Activated naive CD4-positive, alpha-beta T cell treated with Interleukin-2 at 50 U/mL for 16 hours (primary cell): ENCODE measurements at places on chromosomes 2 and 18.

GRCh38 chr18:60197671-60198462 is 174.7 kb downstream of the MC4R start:
- no peak for DNase-seq

- DNase-seq, result no peak
These were observed 159.5 kb upstream of the NDUFV2 start for GRCh38 chr18:8942909-8943545.

DNA sequence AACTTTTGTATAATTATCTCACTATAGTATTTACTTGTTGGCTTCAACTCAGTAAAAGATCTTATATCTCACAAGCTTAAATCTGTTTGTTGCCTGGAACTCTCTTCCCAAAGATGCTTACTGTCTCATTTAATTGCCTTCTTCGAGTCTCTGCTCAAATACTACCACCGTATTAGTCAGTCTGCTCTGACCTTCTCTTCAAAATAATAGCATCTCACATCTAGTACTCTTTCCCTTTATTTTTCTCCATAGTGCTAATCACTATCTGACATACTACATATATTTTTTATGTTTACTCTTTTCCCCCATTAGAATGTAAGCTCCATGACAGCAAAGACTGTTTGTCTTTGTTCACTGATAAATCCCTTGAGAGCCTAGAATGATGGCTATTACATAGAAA is 10.6 kb upstream of the MPP4 start:
- no peak for DNase-seq

DNA sequence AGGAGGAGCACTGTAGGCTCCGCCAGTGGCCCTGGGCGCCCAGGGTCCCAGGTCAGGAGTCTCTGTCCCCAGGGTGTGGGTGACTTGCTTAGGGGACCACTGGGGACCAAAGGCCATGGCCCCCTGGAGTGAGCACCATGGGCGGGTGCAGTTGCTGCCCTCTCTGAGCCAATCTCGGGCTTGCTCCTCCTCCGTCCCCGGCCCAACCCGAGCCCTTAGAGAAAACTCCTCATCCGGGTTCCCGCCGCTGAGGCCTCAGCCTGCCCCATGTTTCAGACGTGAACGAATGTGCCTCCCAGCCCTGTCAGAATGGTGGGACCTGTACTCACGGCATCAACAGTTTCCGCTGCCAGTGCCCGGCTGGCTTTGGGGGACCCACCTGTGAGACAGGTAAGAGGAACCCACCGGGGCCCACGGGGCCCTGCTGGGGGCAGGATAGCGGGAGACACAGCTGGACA is 38.6 kb downstream of the SNED1 start:
- peak; percentile 23 for DNase-seq

GRCh38 chr2:164816046-164816445 is 25.6 kb downstream of the COBLL1 start:
- DNase-seq, result no peak

- no peak for DNase-seq
These were observed 35.3 kb downstream of the MYCN start for GRCh38 chr2:15975676-15976075.

- peak; percentile 76 for DNase-seq
These were observed 32.8 kb upstream of the SLC14A1 start for GRCh38 chr18:45690975-45691815.

GRCh38 chr2:190334479-190335224 is 8.7 kb upstream of the INPP1 start:
- DNase-seq, result no peak

DNA sequence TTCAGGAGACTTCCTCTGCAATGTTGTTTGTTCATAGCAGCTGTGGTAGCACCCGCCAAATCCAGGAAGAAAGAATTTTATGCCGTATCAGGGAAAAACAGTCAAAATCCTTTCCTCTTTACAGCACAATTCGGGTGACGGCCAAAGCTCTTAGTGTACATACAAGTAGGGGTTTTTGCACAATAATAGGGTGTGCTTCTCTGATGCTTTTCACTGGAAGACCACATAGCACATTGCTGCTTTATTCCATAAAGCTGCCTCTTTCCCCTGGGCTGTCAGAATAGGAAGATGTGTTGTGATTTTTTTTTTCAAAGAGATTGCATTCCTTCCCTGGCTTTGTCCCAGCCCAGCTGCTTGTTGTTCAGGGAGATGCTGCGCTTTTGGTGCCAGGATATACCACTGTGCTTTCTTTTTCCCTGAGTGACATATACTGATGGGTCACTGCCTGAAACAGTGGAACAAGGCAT is 27.2 kb upstream of the LANCL1 start:
- DNase-seq, result no peak

DNA sequence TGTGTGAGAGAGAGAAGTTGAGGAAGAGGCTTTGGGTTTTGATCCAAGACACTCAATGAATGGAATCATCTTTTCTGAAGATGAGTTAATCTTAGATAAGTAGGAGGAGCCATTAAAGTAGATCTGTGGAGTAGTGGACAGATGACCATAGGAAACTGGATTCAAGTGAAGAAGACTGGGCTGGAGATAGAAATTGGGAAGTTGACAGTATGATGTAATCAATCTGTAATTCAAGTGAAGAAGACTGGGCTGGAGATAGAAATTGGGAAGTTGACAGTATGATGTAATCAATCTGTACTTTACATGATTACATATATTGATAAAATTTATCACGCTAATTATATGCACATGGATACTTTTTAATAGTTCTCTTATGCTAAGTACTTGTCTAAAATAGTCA is 92.8 kb downstream of the PHLPP1 start:
- no peak for DNase-seq

GRCh38 chr18:39460136-39460535 is 1894.5 kb upstream of the CELF4 start:
- DNase-seq, result no peak

DNA sequence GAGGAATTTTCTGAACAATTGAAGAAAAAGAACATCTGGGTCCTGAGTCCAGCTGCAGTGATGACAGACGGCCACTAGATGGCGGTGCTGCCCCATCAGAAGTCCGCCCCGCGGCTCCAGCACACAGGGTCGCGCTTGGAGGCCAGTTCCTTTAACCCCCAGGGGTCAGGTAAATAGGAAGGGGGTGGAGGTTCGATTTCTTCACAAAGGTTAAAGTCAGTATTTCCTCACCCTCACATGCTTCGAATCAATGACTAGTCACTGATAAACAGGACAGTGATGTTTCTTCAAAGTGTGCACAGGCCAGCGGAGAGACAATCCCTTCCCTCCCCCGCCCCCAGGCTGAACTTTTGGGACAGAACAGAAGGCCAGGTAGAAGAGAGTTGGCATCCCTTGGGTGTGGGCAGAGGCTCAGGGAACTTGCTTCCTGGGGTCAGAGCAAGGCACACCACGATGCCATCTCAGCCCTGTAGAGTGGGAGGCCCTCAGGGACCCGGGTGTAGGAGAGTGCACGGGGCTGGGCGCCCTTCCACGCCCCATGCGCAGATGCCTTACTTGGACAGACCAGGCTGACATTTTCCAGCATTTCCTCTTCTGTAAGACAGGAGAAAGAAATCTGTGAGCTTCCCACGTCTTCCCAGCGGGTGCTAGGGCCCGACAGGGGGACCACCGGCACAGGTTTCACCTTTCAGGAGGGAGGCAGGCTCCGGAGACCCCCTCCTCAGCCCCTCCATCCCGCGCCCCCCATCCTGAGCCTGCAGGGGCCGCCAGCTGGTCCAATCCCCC is 722 bp downstream of the APOB start:
- DNase-seq, result peak; percentile 59

- no peak for DNase-seq
These were observed 385.2 kb downstream of the RIT2 start for GRCh38 chr18:42730272-42730671.

DNA sequence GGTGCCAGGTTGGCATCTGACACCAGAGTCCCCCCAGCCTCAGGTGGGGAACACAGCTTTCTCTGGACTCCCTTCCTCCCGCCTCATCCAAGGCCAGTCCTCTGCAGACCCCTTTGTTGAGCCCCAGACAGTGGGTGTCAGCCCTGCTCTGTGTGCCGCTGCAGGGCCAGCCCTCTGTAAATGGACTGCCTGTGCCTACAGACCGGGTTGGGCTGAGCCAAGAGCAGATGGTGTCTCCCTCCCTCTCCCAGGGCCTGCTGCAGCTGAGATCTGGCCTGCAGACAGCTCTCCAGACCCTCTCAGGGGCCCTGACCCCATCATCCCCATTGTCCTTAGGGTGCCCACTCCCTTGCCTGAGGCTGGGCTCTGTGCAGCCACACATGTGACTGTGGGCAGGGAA is 160.8 kb downstream of the KLHL29 start:
- no peak for DNase-seq

DNA sequence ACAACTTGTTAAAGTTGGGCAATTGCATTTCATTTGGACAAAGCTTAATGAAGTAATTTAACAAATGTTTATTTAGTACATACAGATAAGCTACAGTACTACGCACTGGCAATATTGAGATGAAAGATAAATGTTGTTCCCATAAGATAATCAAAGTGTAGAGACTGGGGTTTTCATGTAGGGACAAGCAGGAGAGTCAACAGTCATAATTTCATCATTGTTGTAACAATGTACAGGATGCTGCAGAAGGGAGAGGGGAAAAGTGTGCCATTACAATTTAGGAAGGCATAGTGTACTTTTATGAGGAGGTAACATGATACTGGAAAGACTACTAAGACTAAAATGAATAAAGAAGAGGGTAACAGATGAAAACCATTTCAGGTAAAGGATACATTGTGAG is 441.6 kb downstream of the ERBB4 start:
- no peak for DNase-seq

DNA sequence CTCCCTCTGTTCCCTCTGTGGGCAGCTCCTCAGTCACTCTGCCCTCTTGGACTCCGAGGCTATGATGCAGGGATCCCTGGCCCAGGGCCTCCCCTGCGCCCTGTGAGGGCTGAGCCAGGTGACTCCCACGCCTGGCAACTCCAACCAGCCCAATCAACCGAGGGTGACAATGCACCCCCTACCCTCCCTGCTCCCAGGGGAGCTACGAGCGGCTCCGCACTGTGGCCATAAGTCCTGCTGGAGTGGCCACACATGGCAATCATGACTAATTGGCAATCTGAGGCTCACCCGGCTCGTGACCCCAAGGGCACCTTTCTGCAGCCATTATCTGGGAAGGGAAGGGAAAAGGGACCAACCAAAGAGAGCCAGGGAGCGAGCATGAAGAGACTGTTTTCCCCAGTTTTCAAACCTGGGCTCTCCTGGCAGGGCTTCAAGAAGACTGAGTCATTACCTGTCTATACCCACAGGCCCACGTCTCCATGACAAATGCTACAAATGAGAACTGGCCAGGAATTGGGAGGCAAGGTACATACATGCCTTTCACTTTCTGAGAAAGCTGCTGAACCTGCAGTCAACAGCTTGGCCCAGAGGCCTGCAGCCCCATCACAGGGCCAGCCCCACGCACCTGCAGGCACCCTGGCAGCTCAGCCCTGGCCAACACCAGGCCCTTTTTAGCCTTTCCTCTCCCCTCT is 45.1 kb downstream of the RPL31 start:
- DNase-seq, result no peak

GRCh38 chr2:186822323-186822722 is 26.6 kb downstream of the ZSWIM2 start:
- no peak for DNase-seq

DNA sequence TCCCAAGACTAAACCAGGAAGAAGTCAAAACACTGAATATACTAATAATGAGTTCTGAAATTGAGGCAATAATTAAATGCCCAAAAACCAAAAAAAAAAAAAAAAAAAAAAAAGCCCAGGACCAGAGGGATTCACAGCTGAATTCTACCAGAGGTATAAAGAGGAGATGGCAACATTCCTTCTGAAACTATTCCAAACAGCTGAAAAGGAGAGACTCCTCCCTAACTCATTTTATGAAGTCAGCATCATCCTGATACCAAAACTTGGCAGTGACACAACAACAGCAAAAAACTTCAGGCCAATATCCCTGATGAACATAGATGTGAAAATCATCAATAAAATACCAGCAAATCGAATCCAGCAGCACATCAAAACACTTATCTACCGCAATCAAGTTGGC is 108.5 kb upstream of the COL3A1 start:
- DNase-seq, result no peak

DNA sequence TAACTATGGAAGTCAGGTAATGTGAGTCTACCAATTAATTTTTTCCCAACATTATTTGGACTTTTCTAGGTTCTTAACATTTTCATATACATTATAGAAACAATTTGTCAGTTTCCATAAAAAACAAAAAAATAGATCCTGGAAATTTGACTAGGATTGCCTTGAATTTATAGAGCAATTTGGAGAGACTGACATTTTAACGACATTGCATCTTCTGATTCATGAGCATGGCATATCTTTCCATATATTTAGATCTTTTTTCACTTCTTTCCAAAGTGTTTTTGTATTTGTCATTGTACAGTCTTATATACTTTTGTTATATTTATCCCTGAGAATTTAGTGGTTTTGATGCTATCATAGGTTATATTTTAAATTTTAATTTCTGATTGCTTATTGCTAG is 42.0 kb downstream of the ANKRD12 start:
- no peak for DNase-seq

GRCh38 chr2:219744066-219744465 is 116.6 kb downstream of the SLC4A3 start:
- no peak for DNase-seq

- no peak for DNase-seq
These were observed 2.7 kb downstream of the SEMA4C start for GRCh38 chr2:96866986-96867755.

DNA sequence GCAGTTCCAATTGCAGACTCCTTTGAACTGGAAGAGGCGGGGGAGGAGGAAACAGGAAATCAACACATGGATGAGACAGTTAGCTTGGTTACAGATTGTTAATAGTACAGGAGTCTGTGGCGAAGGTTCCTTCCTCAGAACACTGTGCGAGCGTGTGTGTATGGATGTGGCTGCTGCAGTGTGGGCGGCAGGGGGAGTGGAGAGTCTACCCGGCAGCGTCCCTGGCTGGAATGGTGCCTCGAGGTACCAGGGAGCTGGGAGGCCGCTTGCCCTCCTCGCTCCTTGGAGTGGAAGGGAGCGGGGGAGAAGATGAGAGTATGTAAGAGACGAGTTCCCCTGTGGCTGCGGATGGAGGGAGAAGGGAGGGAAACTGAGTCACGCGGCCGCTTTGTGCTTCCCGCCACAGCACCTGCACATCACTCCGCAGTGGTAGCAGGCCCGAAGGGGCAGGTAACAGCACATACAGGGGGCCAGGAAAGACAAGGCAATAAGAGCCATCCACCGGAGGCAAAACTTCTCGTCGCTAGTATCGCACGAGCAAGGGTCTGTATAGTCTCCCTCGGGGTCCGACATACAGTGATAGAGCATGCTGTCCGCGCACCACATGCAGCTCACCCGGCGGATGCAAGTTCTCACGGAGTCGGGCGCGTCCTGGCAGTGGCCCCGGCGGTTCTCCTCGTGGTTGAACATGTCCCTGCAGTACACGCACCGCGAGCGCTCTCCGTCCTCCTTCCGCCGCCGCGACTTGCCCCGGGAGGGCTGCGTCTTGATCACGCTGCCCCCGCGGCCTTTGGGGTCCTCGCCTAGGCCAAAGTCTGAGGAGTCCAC is 85.7 kb downstream of the ACTR2 start:
- DNase-seq, result no peak

- no peak for DNase-seq
These were observed 77.0 kb upstream of the UBXN4 start for GRCh38 chr2:135664623-135665068.

GRCh38 chr2:86783615-86784339 is 6.9 kb downstream of the CD8A start:
- no peak for DNase-seq
